Stimulated activated CD8-positive, alpha-beta memory T cell treated with anti-CD3 and anti-CD28 coated beads, Interleukin-4, amount 100 ng/mL, for 4 hours (primary cell): ENCODE measurements at places on chromosomes 5 and 9.

DNA sequence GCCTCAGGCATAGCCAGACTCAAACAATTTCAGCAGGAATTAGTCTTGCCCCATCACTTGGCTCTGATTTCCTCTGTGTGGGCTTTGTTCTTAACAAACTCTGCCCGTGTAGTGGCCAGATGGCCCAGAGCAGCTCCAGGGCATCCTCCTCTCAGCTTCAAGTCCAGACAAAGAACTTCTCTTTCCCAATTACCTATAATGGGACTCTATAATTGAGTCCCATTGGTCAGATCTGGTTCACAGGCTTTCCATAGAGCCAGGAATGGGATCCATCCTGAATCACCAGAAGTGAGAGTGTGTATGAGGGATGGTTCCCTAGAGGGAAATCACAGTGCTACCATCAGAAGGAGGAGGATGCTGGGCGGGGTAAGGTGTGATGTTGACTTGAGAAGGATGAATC, 515.8 kb downstream of the KIF4B start:
- DNase-seq = no peak

GRCh38 chr5:179969110-179969509, 61.4 kb upstream of the TBC1D9B start:
- DNase-seq = no peak

GRCh38 chr5:174725261-174725990, 1.0 kb downstream of the MSX2 start:
- DNase-seq = no peak

DNA sequence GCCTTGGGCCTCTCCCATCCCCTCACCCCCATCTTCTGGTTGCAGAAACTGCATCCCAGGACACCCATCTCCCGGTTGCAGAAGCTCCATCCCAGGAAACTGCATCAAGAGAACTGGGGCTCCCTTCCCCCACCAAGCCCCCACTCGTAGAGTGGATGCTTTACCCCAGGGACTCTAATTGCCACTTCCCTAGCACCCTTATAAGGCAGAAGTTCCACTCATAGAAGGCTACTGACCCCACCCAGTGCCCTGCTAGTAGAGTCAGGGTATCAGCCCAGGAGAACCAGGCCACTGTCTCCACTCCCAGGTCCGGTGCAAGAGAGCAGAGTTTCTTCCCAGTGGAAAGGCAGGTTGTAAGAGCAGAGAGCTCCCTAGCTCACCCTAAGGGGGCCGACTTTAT, 12.2 kb upstream of the SYK start:
- DNase-seq = no peak

DNA sequence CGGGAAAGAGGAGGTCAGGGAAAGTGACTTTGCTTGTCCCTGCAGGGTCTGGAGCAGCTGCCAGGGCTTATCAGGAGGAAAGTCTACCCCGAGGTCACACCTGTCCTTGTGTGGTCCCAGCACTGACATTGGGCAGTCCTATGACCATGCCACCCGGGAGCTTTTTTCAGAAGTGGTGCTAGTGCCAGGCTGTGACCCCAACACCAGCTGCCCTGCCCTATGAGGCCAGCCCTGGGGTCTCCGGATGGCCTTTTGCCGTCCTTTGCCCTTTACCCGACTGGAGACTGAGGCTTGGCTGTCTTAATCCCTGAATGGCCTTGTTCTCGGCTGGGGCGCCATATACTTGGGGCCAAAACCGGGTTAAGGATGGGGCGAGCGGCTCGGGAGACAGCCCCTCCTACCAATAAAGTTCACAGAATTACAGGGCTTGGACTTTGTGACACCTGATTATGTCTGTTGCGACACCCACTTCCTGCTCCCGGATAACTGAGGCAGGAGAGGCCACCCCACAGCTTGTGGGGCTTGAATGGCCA, 22.2 kb upstream of the SLC9A3 start:
- DNase-seq = no peak

DNA sequence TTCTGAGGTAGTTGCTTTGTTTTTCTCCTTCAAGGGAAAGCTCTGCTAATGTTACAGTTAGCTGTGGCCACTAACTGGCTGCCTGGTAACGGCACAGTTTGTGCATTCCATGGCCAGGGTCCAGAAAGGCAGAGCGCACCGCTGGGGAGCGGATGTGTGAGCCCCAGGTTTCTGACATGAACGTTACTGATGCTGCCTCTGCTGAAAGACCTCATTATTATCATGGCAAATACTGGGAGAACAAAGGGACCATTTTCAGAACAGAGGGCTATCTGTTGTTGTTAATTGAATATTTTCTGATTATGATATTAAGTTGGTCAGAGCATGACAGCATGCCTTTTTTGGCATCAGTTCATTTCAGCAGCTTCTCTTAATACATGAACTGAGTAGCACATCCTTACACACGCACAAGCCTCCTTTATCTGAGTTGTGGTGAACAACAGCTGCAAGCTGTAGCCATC, 134.1 kb downstream of the NUDT12 start:
- no peak for DNase-seq

GRCh38 chr9:117644932-117645636, 59.1 kb upstream of the TLR4 start:
- DNase-seq = no peak

DNA sequence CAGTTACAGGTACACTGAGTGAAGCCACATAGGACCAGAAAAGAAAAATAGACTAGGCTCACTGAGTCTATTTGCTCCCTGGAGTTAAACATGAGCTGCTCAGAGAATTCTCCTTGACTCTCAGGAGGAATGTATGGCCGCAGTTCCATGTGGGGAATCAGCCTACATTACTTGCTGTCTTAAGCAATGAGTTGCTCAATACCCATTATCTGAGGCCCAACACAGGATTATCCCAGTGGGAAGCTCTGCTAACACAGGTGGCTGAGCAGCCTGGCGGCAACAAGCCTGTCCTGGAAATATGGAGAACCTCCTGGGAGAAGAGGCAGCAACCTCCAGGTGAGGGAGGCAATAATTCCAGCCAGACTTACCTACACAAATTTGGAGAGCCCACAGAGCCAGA, 177.5 kb upstream of the NREP start:
- DNase-seq = no peak

DNA sequence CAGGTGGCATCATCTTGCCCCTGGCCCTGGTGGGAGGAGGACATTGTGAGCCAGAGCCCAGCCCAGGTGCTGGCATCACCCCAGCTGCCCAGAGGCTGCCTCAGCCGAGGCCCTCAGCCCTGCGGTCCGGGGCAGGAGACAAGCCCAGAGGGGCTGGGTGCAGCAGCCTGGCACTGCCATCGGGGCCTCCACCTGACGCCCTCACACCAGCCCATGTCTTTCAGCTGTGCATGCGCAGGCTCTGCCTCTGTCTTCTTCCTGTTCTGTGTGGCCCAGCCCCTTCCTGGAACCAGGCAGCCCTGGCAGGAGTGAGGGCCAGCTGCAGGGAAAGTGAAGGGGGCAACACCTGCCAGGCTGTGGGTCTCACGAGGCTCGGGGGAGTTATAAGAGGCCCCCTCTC, 4.8 kb upstream of the CEL start:
- DNase-seq = no peak

GRCh38 chr5:142250119-142250518, 74.7 kb downstream of the SPRY4 start:
- no peak for DNase-seq

DNA sequence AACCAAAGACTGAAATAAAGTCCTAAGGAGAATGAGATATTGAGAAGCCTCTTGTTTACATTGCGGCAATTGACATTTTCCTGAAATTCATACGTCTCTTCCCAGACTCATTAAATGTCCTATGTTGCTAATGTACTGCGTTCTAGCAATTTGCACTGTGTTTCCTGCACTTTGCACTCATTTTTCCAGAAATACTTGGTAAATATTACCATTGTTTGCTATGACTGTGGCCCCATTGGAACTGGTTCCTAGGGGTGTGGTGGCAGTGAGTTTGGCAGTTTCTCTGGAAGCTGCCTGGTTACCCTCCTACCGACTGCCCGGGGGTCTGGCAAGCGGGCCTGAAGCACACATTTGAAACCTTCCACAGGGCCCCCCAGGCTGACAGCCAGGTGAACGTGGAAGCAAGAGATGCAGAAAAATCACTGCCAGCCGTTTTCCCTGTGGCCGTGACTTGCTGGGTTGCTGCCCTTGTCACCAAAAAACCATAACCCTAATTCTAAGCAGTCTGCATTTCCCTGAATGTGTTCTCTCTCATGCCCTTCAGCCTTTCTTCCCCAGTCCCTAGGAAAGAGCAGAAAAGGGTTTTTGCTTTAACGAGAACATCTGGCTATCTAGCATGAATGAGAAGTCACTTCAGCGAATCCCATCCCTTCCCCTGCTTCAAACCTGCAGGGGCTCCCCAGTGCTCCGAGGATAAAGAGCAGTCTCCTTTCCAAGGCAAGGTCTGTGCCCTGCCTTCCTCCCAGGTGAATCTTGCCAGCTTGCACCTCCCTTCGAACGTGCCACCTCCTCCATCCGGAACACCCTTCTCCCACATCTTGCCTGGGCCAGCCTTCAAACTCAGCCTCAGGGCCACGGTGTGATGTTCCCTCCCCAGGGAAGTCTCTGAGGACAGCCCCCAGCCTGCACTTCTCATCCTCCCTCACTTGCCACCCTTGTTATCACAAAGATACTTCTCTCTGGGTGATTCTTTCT, 84.2 kb downstream of the AK8 start:
- DNase-seq = no peak

DNA sequence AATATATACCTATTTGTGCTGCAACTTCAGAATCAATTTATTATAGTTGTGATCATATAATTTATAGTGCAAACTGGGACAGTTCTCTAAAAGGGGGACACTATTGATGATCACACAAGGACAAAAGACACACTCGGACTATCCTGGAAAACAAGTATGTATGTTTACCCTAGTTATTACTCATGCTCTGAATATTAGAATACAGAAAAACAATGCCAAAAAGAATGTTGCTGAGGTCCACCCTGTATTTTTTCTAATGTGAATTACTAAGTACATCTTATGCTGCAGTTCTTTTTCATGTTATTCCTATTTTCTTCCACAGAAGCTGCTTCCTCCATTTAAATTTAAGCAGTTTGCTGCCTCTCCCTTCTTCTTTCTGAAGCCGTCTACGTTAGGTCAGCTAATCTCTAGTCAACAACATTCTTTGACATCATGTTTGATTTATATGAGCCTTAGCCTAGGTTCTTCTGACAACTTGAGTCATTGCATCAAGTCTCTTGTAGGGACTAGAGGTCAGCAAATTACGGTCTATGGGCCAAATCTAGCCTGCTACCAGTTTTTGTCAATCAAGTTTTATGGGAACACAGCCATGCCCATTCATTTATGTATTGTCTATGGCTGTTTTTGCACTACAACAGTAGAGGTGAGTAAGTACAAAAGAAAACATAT, 40.1 kb upstream of the PPP3R2 start:
- DNase-seq = no peak

DNA sequence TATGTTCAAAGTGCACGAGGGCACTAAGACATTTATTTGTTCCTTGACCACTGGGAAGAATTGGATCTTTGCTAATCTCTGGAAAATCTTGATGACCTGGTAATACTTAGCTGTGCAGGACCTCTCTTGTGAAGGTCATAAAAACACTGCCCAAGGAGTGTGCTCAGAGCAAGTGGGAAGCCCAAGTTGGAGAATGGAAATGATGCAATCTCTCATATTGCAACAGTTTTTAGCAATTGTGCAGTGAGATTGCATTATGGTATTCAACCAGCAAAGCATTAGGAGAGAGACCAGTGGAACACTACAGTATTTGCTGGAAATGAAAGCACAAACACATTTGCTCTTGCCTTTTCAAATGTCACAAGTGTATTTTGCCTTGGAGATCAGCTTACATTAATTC, 34.5 kb downstream of the TXNDC8 start:
- DNase-seq = no peak
